ENCODE measurements at places on chromosomes 5 and 9. TPM values are rescaled to one million over a fixed set of nuclear protein-coding genes. Genes with fewer than 3 reads are reported as not detected.

SPINK4 gene
- not detected for total RNA-seq

OTP gene
- total RNA-seq = not detected

NFIB gene
- total RNA-seq = not detected

PRR16 gene
- total RNA-seq = not detected

ANKRD31 gene
- total RNA-seq = 0.23 TPM

NEUROG1 gene
- not detected for total RNA-seq

PCDHB14 gene
- total RNA-seq = not detected

ANXA2R gene
- total RNA-seq = 29.3 TPM

PIP5KL1 gene
- total RNA-seq = 2.7 TPM

FIBCD1 gene
- not detected for total RNA-seq

DNA sequence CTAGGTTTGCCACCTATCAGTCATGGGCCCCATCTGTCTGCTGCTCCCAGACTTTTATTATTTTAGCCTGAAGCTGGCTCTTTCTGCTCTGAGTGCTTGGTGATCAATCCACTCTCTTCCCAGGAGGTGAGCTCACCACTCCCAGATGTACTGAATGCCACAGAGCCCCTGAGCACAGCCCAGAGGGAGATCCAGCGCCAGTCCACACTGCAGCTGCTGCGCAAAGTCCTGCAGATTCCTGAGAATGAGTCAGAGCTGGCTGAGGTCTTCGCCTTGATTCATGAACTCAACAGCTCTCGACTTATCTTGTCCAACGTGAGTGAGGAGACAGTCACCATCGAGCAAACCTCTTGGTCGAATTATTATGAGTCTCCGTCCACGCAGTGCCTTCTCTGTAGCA is 36.0 kb downstream of the HMGXB3 start:
- no peak for DNase-seq

DNA sequence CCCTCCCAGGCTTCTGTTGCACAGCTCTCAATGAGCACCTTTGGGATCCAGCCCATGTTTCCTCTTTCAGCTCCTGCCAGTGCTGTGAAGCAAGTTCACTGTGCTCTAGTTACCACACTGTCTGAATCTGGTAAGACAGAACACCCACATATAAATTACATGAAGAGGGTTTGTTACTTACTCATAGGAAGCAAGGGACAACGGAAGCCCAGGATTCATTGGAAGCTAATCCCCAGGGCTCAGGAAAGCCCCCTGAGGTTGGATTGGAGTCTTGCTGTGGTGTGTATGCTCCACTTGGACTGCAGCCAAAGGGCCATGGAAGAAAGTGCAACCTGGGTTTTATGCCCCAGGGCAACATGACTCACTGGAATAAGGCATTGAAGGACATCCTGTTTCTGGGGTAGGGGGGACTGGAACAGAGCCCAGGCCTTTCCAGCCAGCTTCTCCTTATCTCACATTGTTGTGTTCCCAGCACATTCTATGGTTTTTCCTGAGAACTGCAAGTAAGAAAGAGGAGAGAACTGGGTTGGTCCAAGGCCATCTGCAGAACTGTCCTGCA is 15.6 kb upstream of the CLK4 start:
- no peak for DNase-seq

GRCh38 chr9:34218446-34218845 is 39.6 kb downstream of the UBAP1 start:
- DNase-seq = no peak

- DNase-seq = no peak
Observed at GRCh38 chr5:71939452-71940230, 167.6 kb upstream of the MAP1B start.

GRCh38 chr5:74630453-74631066 is 10.0 kb downstream of the ENC1 start:
- DNase-seq = no peak

DNA sequence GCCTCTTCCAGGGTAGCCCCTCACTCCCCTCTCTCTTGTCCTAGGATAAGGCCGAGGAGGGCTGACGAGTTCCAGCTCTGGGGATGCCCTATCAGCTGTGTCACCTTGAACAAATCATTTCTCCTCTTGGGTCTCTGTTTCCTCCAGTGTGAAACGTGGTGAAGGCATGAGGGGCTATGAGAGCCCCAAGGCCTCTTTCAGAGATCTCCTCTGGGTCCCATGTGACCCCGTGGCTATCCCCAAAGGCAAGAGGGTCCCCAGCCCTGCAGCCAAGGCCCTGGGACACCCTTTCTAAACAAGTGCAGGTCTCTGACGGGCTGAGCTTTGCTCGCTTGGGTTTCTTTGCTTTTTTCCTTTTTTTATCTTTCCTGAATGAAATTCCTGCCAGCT is 25.5 kb upstream of the SPTLC1 start:
- no peak for DNase-seq

DNA sequence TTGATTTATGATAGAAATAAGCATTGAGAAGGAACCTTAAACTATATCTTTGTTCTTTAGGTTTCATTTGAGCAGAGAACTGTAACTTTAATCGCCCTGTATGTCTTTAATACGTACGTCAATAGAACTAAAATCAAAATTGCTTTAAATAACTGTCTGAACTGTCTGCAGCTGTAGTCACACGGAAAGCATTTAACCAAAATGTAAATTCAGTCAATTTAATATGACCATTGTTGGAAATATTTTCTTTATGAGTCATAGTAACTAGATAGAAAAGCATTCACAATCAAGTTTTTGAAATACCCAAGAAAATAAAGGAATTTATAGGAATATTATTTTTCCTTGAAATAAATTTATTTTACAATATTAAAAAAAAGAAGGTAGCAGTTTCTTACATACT is 157.1 kb upstream of the CDH6 start:
- no peak for DNase-seq

DNA sequence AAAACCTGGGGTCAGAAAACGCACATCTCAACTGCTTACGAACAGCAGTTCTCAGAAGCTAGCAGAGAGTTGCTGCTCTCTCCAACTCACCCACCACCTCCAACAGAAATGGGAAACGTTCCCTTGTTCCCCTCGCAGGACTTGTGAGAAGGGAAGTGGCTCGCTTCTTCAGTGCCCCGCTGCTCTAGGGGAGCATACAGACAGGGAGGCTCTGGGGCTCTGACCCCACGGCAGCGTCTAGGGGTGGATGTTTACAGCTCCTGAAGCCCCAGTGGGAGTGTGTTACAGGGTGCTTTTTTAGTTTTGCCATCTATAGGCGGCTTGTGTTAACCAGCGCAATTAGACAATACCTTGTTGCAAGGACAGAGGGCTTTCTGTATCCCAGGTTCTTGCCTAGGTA is 267.7 kb upstream of the ACTBL2 start:
- DNase-seq = no peak

GRCh38 chr9:124514125-124514524 is 6.9 kb upstream of the NR5A1 start:
- DNase-seq = no peak

- no peak for DNase-seq
Observed at GRCh38 chr5:138951986-138952735, 77.0 kb upstream of the LRRTM2 start.

GRCh38 chr5:131379723-131380122 is 115.9 kb downstream of the CDC42SE2 start:
- peak; percentile 62 for DNase-seq

GRCh38 chr9:98565152-98566135 is 143.3 kb downstream of the GABBR2 start:
- no peak for DNase-seq

- DNase-seq = no peak
Observed at GRCh38 chr5:142767911-142768310, 2.3 kb upstream of the ARHGAP26 start.

DNA sequence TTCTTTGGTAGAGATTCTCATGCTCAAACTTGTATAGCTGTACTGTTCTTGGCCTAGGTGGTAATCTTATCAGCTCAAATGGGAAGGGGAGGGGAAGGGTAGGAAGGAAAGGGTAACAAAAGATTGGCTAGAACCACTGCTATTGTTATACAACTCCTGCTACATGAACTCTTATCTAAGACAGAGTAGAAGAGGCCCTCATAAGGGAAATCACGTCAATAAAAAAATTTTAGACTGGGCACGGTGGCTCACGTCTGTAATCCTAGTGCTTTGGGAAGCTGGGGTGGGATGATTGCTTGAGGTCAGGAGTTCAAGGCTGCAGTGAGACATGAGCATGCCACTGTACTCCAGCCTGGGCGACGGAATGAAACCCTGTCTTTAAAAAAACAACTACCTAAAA is 15.9 kb downstream of the STOM start:
- DNase-seq = no peak

GRCh38 chr5:131825404-131826013 is 28.7 kb upstream of the FNIP1 start:
- DNase-seq = no peak

GRCh38 chr5:27947088-27947487 is 908.7 kb upstream of the CDH9 start:
- no peak for DNase-seq

- DNase-seq = no peak
Observed at GRCh38 chr9:37248651-37249163, 128.3 kb downstream of the ZCCHC7 start.

DNA sequence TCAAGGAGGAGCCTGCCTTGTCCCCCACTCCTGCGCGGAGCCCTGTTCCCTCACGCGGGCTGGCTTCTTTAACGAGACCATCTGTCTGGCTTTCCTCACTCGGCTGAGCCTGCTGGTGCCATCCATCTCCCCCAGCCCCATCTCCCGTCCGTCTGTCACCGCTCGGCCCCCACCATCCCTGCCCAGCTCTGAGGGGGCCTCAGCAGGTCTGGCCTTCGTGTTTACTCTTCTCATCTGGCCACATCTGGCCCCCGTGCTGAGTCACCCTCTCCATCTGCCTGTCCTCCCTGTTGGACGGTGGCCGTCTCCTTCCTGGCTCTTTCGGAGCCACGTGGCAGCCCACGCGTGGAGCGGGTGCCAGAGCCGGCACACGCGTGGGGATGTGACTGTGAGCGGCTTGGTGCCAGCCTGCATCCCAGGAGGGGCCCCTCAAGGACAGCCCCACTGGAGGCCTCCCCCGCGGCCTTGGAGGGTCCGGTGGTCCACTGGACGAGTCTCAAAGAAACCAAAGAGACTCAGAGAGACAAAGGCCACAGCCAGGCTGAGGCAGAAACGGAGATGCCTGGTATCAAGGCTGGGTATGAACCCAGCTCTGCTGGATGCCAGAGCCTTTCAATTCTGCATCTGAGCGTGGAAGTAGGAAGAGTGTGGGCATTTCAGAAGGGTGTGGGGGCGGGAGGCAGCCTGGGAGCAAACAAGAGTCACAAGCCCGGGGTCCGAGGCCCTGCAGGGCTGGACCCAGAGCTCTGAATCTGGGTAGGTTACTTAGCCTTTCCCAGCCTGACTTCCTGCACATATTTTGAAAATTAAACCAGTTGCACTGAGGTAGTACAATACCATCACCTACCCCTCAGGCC is 76.7 kb upstream of the UNC5A start:
- no peak for DNase-seq

DNA sequence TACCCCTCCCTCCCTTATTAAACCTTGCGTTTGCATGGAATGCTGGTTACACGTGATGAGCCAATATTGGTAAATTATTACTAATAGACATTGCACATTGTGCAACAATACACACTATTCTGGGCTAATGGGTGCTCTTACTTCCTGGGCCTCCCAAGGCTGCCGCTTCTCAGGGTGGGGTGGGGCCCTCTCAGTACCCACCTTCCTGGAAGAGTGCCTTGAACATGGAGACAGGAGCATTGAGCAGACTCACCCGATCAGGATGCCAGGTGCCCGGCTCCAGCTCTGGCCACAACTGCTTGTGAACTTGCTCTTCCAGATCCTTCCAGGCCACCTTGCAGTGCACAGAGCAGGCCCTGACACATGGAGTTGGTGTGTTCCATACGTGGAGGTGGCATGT is 24.7 kb upstream of the CEP72 start:
- no peak for DNase-seq

DNA sequence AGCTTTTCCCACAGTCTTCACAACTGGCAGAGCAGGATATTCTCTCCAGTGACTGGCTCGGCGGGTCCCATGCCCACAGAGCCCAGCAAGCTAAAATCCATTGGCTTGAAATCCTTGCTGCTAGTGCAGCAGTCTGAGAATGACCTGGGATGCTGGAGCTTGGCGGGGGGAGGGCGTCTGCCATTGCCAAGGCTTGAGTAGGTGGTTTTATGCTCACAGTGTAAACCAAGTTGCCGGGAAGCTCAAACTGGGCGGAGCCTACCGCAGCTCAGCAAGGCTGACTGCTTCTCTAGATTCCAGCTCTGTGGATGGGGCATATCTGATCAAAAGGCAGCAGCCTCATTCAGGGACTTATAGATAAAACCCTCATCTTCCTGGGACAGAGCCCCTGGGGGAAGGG is 194.1 kb downstream of the CCDC171 start:
- DNase-seq = no peak

GRCh38 chr9:93299418-93300174 is 115.7 kb downstream of the WNK2 start:
- DNase-seq = no peak

DNA sequence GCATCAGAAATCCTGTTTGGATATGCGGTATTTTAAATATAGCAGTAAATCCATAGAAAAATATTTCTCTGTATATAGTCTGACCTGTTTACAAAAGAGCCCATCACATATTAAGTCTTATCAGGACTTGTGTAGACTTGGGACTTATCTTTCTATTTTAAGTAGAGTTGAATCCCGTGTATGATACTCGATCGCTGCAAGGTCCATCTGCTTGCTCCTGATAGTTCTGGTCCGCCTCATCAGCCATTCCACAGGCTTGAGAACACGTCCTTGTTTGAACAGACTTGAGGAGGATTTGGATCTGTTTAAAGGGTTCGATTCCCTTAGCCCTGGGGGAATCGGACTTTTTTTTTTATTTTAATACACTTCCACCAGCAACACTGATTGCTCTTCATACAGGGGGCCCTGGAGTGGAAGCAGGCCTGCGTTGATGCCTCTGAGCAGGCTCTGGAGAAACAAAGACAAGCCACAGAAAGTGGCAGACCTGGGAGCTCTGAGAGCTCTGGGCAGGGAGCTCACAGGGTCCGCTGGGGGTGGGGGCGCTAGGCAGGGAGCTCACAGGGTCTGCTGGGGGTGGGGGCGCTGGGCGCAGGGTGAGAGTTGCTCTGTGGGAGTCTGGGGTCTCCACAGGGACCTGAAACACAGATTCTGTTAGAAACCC is 112.2 kb downstream of the MVB12B start:
- DNase-seq = no peak

All from activated CD8-positive, alpha-beta T cell treated with anti-CD3 and anti-CD28 coated beads, Interleukin-2, amount 10 ng/mL, durations not matched to agents 7 days and 5 days (primary cell).